ENCODE measurements at places on chromosomes 7 and 10.

- no peaks in the 10 kb centered on the region for H3K4me1 ChIP-seq
- H3K27ac ChIP-seq: no peak overlapping the region
- H3K36me3 ChIP-seq: no peaks in the 10 kb centered on the region
- no peak overlapping the region for H3K4me3 ChIP-seq
- DNase-seq: no peak
- peaks cover 5% of the 10 kb centered on the region for H3K27me3 ChIP-seq
Observed at GRCh38 chr7:137636376-137636775, 210.4 kb downstream of the DGKI start.

- no peak overlapping the region for H3K4me3 ChIP-seq
- no peaks in the 10 kb centered on the region for H3K36me3 ChIP-seq
- H3K4me1 ChIP-seq: no peaks in the 10 kb centered on the region
- H3K27me3 ChIP-seq: no peaks in the 10 kb centered on the region
Observed at GRCh38 chr7:561631-562373, 42.2 kb upstream of the PDGFA start.

- no peak overlapping the region for H3K27ac ChIP-seq
- peaks cover 31% of the 10 kb centered on the region for H3K27me3 ChIP-seq
- H3K4me3 ChIP-seq: no peak overlapping the region
- no peaks in the 10 kb centered on the region for H3K36me3 ChIP-seq
- DNase-seq: no peak
Observed at GRCh38 chr10:49118430-49119074, 3.2 kb upstream of the VSTM4 start.

DNA sequence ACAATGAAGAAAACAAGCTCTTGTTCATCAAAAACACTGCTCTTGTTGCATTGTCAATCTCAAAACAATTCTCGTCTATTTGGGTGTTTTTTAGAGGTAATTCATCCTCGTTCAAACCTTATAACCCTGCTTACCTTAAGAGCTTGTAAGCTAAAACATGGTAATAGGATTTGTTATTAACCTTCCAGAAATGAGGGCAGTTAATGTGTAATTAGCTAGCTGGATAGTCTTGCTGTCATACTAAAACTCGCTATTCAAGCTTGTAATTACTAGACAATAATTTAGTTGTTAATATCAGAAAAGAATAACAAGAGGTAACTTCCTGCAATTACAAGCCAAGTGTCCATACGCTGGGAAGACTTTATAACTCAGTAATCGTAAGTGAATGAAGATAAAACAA lies 101.6 kb downstream of the UBE2H start:
- no peak overlapping the region for H3K4me3 ChIP-seq
- H3K27me3 ChIP-seq: no peaks in the 10 kb centered on the region
- no peak for DNase-seq
- H3K36me3 ChIP-seq: no peaks in the 10 kb centered on the region

- H3K4me1 ChIP-seq: no peaks in the 10 kb centered on the region
- no peaks in the 10 kb centered on the region for H3K36me3 ChIP-seq
- DNase-seq: no peak
- no peak overlapping the region for H3K4me3 ChIP-seq
- H3K27me3 ChIP-seq: peaks cover 10% of the 10 kb centered on the region
- H3K27ac ChIP-seq: no peak overlapping the region
Observed at GRCh38 chr7:102300643-102301221, 14.1 kb downstream of the SH2B2 start.

DNA sequence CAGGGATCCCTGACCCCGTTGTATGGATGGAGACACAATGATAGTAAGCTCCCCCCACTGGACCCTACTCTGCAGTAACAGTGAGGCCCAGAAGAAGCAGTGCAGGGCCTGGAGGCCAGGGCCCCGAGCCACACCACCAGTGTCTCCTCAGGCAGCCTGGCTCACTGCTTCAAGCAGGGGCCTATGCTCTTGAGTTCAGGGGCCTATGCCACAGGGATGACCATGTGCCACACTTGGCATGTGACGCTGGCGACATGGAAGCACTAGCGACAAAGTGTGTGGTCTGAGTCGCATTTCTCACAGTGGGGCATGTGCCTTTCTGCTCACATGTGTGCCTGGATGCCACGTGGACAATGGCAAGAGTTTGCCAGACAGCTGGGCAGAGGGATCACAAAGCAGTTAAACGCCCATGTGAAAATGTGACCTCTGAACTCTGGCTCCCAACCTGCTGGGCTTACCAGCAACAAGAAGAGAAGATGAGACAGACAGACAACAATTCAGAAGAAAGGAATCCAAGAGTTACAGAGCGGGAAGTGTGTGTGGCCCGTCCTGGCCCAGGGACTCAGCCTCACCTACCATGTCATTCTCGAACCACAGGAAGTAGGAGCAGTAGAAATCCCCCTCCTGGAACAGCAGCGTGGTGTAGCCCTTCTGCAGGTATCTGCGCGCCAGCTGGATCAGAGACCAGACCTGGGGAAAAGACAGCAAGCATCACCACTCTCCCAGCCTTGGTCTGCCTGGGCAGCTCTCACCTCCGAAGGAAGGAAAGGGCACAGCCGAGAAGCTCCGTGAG lies 4.7 kb upstream of the PYROXD2 start:
- no peak overlapping the region for H3K27ac ChIP-seq
- peaks cover 8% of the 10 kb centered on the region for H3K4me1 ChIP-seq
- DNase-seq: no peak
- no peaks in the 10 kb centered on the region for H3K27me3 ChIP-seq

Measured in keratinocyte (primary cell).